DMS53 (cell line): ENCODE measurements at places on chromosomes 11 and 22.

DNA sequence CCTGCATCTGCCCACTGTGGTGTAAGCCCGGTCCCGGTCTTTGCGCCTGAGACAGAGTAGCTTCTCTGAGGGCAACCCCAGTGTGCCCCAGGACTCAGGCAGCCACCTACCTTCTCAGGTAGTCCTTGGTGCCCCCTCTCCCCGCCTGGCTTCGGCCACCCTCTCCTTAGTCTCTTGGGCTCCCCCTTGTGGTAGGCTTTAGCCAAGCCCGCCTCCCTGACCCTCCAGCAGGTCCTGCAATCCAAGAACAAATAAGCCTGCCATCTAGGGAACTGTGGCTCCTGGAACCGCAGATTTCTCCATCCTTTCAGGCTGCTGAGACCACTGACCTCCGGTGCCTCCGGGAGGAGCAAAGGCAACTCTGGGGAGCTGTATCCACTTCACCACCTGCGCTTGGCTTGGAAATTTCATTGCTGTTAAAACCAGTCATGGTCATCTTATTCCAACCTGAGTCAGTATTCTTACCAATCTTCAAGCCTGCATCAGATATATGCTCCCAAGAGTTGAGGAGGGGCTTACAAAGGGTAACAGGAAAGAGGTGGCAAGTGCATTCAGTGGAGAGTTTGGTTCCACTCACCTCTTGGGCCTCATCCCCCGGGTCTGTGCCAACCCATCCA lies 52.8 kb upstream of the TENM4 start:
- peak; percentile 95 for DNase-seq

- no peak for DNase-seq
These were observed 65.8 kb upstream of the RASSF10 start for GRCh38 chr11:12943311-12943710.

- DNase-seq = no peak
These were observed 150.0 kb upstream of the NECTIN1 start for GRCh38 chr11:119878990-119879389.

DNA sequence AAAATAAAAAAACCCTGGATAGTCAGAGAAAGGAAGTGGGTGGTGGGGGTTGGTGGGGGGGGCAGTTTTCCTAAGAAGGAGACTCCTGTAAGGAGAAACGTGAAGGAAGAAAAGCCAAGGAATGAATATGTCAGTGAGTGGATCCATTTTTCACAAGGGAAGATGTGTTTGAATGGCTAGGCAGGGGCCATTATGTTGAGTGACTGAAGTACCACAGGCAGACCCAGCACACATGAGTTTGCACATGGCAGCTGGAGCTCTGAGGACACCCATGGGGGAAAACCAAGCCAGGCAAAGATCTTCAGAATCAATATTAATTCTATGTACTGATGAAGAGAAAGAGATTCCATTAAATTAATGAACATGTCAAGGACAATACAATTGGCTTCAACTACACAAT lies 67.6 kb downstream of the CD44 start:
- no peak for DNase-seq

- peak; percentile 67 for DNase-seq
These were observed 2.7 kb downstream of the NLRP6 start for GRCh38 chr11:280706-281485.

DNA sequence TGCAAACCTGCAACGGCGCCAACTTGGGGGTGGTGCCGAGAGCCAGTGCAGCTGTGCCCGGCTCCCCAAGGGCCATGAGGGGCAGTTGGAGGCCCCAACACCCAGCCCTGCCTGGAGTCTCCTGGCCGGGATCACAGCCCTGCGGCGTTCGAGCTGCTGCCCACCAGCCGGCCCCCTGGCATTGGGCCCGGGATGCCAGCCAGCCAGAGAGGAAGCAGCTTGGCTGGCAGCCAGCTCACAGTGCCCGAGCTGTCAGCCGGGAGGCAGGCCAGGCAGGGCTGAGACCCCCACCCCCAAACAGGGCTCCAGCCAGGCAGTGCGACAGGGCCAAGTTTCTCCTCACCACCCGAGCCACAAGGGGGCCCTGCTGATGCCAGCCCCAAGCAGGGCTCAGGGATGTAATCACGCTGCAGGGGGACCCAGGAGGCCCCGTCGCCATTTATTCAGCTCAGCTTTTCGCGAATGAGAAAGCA lies 26.0 kb upstream of the TCF20 start:
- no peak for DNase-seq

DNA sequence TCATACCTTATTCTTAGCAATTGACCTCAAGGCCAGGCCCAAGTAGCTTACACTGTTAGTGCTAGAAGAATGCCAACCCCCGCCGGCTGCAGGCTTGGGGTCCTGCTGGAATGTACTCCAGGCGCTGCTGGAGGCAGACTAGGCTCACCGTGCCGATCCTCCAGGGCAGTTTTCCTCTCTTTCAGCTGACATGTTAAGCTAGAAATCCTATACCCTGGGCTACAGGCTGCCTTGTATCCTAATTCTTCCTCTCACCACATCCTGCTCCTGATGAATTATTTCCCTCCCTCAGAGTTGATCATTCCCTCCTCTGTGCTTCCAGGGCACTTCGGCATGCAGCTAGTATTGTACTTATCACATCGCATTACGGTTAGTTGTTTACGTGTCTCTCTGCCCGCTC lies 3.4 kb downstream of the SPTBN2 start:
- no peak for DNase-seq

- peak; percentile 5 for DNase-seq
These were observed 10.6 kb upstream of the IFTAP start for GRCh38 chr11:36583667-36584066.

DNA sequence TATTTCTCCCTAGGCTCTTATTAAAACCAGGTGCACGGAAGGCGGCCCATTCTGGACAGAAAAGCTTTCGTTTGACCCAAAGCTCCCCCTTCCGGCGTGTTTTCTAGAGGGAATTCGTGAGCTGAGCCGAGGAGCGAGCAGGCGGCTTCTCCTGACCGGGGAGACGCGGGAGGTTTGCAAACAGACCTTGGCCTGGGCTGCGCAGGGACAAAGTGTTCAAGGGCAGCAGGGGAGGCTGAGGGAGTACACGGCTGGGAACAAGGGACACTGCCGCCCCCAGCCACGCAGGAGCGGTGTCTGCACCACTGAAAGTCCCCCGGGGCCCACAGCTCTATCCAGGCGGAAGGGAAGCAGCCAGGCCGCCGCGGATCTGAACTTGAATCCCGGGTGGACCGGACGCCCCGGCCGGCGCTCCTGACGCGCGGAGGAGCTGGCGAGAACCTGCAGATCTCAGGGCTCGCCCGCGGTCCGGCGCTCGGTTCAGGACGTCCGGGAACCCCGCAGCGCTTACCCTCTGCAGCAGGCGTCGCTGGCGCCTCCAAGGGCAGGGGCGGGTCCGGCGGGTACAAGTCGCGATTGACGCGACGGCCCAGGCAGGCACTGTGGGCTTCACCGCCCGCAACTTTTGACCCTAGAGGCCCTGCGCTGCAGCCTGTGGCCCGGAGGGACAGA lies 101.9 kb downstream of the WT1 start:
- DNase-seq = peak; percentile 67

GRCh38 chr11:132814410-132814809 lies 717.9 kb downstream of the OPCML start:
- DNase-seq = no peak

DNA sequence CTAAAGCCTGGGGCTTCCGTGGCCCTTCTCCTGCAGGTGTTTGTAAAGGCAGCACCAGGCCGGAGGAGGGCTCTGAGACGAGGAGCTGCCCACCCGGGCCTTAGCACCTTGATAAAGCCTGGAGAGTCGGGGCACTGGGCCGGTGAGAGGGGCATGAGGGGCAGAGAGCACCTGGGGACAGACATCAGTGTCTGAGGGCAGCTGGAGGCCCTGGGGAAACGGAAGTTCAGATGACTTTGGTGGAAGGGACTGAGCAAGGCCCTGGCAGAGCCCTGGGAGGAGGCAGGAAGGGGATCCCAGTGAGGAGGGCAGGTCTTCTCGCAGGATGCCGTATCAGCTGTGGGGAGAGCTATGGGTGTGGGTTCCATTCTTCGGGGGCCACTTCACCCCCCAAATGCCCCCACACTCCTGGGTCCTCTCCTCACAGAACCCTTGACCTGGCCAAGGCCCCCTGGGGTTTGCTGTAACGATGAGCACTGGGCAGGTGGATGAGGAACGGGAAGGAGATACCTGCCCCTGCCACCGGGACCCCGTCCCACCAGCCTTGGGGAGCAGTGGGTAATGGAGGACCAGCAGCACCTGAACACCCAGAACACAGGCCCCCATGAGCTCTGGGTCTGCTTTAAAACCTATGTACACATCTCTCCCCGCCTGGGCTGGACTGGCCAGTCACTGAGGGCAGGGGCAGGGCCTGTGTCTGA lies 7.4 kb downstream of the C1QTNF6 start:
- no peak for DNase-seq

DNA sequence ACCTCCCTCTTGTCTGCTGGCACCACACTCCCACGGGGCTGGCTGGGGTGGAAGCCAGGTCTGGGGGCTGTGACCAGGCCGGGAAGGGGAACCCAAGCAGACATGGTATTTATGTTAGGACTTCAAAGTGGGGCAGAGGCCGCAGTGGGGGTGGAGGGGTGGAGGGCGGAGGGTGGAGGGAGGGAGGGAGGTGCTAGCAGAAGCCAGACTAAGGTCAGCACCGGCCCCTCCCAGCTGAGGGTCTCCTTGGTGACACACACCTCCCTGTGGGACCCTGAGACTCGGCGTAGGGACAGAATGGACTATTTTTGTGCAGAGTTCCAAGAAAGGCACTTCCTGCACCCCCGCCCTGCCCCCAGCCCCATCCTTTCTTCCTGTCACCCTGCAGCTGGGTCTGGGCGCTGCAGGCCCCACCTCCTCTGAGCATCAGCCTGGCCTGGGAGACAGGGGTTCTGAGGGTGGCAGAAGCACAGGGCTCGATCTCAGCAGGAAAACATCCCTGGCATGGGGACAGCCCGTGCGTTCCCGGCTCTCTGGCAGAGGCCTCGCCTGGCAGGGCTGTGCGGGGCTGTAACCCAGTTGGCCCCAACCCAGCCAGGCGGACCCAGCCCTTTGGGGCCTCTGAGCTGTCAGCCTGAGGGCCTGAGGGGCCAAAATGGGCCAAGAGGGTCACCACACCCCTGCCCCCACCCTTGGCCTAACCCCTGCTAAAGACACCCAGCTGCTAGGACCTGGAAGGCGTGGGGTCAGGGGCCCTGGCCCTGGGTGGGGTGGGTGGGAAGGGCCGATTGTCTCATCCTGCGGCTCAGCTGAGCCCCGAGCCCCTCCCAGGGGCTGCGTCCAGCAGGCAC lies 9.6 kb upstream of the CD248 start:
- no peak for DNase-seq

DNA sequence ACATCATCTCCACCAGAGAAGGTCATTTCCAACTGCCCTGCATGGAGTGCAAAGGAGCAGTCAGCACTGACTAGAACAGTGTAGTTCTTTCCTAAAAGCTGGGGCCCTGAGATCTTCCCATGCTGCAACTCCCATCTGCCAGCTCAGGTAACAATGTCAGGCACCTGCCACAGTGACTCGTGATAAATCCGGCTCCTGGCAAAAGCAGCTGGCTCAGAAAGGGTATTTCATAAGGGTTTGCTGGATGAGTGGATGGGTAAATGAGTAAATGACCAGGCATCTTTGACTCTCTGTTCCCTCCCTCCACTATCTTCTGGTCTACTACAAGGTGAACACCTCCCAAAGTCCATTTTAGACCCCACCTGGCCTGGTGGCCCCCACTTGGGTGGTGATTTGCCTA lies 403.6 kb downstream of the NXPE2 start:
- DNase-seq = peak; percentile 89

DNA sequence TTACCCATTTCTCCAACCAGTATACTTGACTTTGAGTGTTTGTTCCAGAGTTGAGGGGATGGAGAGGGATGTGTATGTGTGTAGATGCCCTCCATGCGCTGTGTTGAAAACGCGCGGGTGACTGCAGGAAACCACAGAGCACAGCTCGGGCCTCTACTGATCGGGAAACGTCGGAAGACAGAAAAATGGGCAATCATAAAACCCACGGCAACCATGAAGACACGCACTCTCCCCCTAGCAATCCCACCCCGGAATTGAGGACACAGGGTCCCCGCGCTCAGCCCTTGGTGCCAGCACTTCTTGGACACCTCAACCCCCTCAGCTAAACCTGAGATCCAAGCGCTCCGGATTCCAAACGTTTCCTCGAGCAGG lies 251 bp upstream of the UQCC3 start:
- DNase-seq = peak; percentile 85

- no peak for DNase-seq
These were observed 781.6 kb downstream of the ETS1 start for GRCh38 chr11:127805771-127806170.

- no peak for DNase-seq
These were observed 68.3 kb downstream of the C11orf58 start for GRCh38 chr11:16806791-16807190.

- DNase-seq = no peak
These were observed 69.6 kb downstream of the RAB30 start for GRCh38 chr11:83002053-83002452.

DNA sequence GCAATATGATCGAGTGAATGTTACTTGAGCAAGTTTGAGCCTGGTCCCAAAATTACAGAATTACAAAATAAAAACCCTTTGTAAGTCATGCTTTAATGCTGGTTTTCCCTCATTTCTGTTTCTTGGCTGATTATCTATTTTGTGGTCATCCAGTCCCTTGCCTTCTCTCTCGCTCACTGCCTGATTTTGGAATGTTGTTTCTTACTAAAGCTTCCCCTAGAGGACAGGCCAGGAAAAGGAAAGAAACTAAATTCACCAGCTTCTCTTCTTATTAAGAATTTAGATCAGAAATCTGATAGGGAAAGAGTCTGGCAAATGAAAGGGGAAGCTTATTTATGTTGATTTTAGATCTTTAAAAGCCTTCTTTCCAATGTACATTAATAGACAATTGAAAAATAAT lies 16.6 kb upstream of the BDNF start:
- DNase-seq = peak; percentile 7

- no peak for DNase-seq
These were observed 9.5 kb upstream of the LTO1 start for GRCh38 chr11:69684651-69685050.

GRCh38 chr11:57324154-57324885 lies 432 bp downstream of the TNKS1BP1 start:
- peak; percentile 37 for DNase-seq

- DNase-seq = no peak
These were observed 26.7 kb downstream of the FAM83F start for GRCh38 chr22:40021401-40022000.

GRCh38 chr11:103499710-103500340 lies 390.6 kb downstream of the DYNC2H1 start:
- DNase-seq = peak; percentile 26

GRCh38 chr22:24441406-24442351 lies 14.3 kb downstream of the ADORA2A start:
- DNase-seq = no peak

- DNase-seq = no peak
These were observed 38.0 kb upstream of the ETS1 start for GRCh38 chr11:128625326-128625725.

GRCh38 chr22:32852395-32853251 lies 51.1 kb downstream of the TIMP3 start:
- no peak for DNase-seq

GRCh38 chr11:130237282-130238006 lies 77.3 kb downstream of the ZBTB44 start:
- no peak for DNase-seq

- peak; percentile 40 for DNase-seq
These were observed 27.6 kb upstream of the EXPH5 start for GRCh38 chr11:108620958-108621772.
